ENCODE measurements at places on chromosomes 3 and 15.
A peak's percentile ranks its signal among the peaks of the same experiment; 100 is the strongest.

DNA sequence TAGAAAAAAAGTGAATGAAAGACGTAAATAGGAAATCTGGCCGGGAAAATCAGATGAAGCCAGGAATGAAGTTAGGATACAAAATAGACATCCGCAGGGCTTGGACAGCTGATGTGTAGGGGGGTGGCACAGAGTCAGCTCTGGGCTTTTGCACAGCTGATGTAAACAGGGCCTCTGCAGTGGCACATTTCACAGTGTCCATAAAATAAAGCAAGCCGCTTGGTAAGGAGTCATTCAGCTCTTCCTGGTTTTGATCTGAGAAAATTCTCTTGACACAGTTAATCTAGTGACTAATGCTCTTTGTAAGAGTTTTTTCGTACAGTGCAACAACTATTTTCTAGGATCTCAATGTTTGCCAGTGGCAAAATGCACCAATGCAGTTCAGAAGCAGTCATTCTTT, 153.3 kb downstream of the USP13 start:
- peaks cover 2% of the 10 kb centered on the region for H3K4me1 ChIP-seq
- peaks cover 1% of the 10 kb centered on the region for H3K27me3 ChIP-seq
- no peak overlapping the region for H3K4me3 ChIP-seq
- no peak for DNase-seq

DNA sequence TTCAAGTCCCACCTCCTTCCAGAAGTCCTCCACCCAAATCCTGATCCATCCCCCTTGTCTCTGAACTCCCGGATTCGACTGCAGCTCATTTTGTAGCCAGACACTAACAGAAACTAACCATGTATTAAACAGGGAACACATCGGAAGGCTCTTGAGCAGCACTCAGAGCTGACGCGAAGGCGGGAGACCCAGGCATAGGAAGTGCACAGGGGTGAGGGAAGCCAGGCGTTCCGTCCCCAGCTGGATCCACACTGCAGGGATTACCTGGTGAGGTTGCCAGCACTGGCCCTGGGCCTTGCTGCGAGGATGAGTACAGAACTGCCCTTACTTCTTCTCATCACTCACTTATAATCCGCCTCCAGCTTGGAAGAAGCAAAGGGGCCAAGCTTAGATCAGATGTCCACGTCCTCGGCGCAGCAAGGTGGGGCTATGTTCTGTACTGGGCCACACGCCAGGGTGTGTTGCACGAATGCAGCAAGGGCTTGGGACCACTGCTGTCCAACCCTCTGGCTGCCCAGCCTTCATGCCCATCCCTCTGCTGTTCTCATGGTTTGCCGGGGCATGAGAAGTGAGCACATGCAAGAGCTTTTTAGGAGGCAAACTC, 124.2 kb upstream of the SMAD3 start:
- DNase-seq: no peak
- H3K4me3 ChIP-seq: no peak overlapping the region
- no peaks in the 10 kb centered on the region for H3K4me1 ChIP-seq
- H3K27me3 ChIP-seq: no peaks in the 10 kb centered on the region

GRCh38 chr15:69167218-69167846, 6.9 kb downstream of the GLCE start:
- H3K4me3 ChIP-seq: no peak overlapping the region
- H3K27me3 ChIP-seq: no peaks in the 10 kb centered on the region
- H3K4me1 ChIP-seq: peaks cover 9% of the 10 kb centered on the region
- no peak for DNase-seq

- H3K27ac ChIP-seq: no peak overlapping the region
- H3K4me3 ChIP-seq: no peak overlapping the region
- DNase-seq: no peak
- no peaks in the 10 kb centered on the region for H3K4me1 ChIP-seq
- H3K27me3 ChIP-seq: peaks cover 3% of the 10 kb centered on the region
- H3K36me3 ChIP-seq: no peaks in the 10 kb centered on the region
Measured at GRCh38 chr15:93286446-93286845, 197.4 kb upstream of the RGMA start.

DNA sequence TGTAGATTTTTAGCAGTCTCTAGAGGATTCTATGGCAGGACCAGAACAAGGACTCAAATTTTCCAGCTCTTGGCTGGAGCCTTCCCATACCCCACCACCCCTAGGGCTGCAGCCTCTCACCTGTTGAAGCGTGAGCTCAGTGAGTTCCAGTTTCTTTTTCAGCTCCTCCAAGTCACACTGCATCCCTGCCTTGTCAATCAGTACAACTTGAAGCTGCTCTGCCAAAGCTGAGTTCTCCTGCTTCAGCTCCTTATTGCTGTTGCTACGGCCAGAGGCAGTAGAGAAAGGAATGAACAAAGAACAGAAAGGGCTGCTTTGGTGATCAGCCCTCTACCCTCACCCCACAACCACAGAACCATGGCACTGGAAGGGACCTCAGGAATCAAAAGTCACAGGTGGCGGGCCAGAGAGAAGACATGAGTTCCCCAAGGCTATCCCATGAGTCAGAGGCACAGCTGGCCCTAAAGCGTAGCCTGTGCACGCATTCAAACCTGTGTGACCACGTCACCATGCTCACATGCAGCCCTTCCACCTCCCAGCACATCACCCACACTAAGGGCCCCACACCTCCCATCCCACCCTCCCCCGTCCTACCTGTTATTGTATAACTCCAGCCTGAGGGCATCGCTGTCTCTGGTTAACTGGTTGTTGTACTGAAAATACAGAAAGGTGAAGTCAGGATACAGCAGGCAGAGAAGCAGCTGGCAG, 83.3 kb upstream of the C2CD4B start:
- H3K36me3 ChIP-seq: no peaks in the 10 kb centered on the region
- H3K27me3 ChIP-seq: peaks cover 15% of the 10 kb centered on the region
- no peak overlapping the region for H3K27ac ChIP-seq

DNA sequence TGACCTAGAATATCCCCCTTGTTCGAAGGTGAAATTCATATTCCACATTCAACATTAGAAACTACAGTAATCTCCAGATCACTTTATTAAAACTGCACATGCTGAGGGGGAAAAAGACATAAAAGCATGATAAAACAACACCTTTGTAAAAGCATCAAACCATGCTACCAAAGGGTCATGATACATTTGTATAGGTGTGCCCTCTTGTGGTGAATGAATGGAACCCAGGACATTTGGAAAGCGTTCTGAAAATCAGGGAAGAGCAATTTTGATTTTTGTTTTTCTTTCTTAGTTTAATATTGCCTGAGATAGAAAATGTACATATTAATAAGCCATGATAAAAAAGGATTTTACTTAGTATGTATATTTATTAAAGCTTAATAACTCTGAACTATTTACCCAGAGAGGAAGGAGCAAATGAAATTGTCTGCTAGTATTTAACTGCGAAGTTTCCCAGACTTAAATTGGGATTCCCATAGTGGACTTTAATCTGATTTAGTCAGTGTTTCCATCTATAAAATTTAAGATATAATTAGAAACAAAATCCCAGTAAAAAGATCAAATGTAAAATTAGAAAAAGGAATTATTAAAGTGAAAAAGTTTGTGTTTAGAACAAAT, 105.8 kb upstream of the ARL6 start:
- H3K4me3 ChIP-seq: no peak overlapping the region
- H3K4me1 ChIP-seq: no peaks in the 10 kb centered on the region
- H3K36me3 ChIP-seq: no peaks in the 10 kb centered on the region
- H3K27ac ChIP-seq: no peak overlapping the region
- no peak for DNase-seq

DNA sequence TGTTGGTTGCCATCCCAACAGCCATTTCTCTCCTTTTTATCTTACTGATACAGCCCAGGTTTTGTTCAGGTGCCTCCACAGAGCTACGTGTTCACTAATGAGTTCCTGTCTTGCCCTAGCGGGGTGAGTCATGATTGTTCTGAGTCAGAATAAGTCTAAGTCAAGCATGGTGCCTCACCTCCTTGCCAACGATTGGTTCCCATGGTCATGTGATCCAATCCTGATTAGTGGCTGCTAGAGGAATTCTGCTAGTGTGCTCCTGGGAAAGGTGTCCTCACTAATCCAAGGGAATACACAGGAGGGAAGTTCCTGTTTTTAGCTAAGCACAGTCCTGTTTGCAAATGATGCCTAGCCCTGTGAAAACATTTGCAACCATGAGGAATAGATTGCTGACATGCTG, 99.8 kb downstream of the NSUN3 start:
- H3K36me3 ChIP-seq: no peaks in the 10 kb centered on the region
- H3K27me3 ChIP-seq: no peaks in the 10 kb centered on the region
- no peaks in the 10 kb centered on the region for H3K4me1 ChIP-seq
- H3K4me3 ChIP-seq: no peak overlapping the region
- no peak overlapping the region for H3K27ac ChIP-seq

GRCh38 chr3:4850211-4850927, 128.9 kb upstream of the BHLHE40 start:
- peak overlapping the region; percentile 77 for H3K27ac ChIP-seq
- H3K36me3 ChIP-seq: peaks cover 5% of the 10 kb centered on the region
- H3K4me3 ChIP-seq: no peak overlapping the region
- H3K27me3 ChIP-seq: no peaks in the 10 kb centered on the region
- no peak for DNase-seq

DNA sequence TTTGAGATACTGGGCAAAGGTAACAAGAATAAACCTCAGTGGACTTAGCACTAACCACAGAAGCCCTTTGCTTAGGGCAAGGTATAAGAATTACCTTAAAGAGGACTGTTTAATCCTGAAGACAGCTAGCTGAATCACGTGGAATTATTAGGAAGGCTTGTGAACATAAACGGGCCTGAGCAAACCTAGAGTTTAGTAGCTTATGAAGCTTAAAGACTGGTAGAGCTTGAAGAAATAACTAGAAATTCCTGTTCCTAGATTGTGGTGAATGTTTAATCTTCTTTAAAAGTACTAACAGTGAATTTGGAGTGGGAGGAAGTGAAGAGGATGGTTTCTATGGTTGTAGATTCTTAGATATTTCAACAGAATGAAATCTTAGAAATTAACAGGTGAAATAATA, 428.9 kb upstream of the THRB start:
- no peaks in the 10 kb centered on the region for H3K27me3 ChIP-seq
- H3K36me3 ChIP-seq: no peaks in the 10 kb centered on the region
- H3K27ac ChIP-seq: no peak overlapping the region
- no peak for DNase-seq
- no peak overlapping the region for H3K4me3 ChIP-seq

DNA sequence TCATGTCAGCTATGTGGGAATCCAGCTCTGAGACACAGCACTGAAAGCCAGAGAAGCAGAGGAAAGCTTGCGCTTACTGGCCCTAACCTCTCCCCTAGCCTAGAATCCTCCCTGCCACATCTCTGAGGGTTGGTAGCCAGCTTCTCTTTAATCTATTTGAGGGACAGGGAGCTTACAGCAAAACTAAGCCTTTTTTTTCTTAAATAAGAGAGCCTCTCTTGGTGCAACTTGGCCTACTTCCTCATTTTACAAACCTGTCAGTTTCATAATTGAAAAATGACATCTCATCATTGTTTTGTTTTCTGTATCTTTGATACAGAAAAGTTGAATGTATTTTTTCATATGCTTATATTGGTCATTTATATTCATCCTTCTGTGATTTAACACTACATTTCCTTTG, 193.9 kb downstream of the ZNF621 start:
- H3K36me3 ChIP-seq: no peaks in the 10 kb centered on the region
- H3K27me3 ChIP-seq: no peaks in the 10 kb centered on the region
- DNase-seq: no peak
- peaks cover 33% of the 10 kb centered on the region for H3K4me1 ChIP-seq
- no peak overlapping the region for H3K4me3 ChIP-seq

GRCh38 chr15:26028086-26028740, 165.1 kb upstream of the ATP10A start:
- no peak overlapping the region for H3K27ac ChIP-seq
- no peaks in the 10 kb centered on the region for H3K36me3 ChIP-seq
- DNase-seq: no peak
- peaks cover 4% of the 10 kb centered on the region for H3K27me3 ChIP-seq
- no peaks in the 10 kb centered on the region for H3K4me1 ChIP-seq

GRCh38 chr15:47718497-47719437, 1.5 kb downstream of the SEMA6D start:
- no peak for DNase-seq
- H3K27ac ChIP-seq: no peak overlapping the region
- H3K4me3 ChIP-seq: no peak overlapping the region
- H3K4me1 ChIP-seq: peaks cover 6% of the 10 kb centered on the region
- peaks cover 2% of the 10 kb centered on the region for H3K36me3 ChIP-seq

DNA sequence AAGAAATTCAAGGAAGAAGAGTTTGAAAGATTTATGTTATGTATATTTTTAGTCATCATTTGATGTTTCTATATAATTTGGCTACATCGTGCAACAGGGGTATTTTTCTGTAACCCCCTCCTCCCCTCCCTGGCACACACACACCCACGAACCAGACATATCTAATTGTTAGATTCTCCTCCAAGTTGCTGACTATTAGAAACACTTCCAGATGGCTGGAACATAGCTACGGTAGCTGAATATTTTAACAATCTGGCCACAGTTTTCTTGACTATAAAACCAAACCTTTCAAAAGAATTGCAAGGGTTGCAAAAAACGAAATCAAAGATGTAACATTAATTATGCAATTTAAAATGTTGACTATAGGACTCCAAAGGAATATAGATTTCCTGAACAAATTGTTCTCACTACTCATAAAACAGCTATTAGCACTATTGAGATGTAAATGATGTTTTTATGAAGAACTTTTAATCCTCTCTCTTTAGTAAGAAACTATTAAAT, 154.4 kb downstream of the CHL1 start:
- no peak overlapping the region for H3K4me3 ChIP-seq
- no peaks in the 10 kb centered on the region for H3K36me3 ChIP-seq
- peaks cover 5% of the 10 kb centered on the region for H3K4me1 ChIP-seq
- no peak overlapping the region for H3K27ac ChIP-seq
- no peak for DNase-seq

GRCh38 chr15:85534031-85534430, 153.6 kb downstream of the AKAP13 start:
- no peaks in the 10 kb centered on the region for H3K27me3 ChIP-seq
- H3K4me3 ChIP-seq: peak overlapping the region; percentile 64
- DNase-seq: no peak

DNA sequence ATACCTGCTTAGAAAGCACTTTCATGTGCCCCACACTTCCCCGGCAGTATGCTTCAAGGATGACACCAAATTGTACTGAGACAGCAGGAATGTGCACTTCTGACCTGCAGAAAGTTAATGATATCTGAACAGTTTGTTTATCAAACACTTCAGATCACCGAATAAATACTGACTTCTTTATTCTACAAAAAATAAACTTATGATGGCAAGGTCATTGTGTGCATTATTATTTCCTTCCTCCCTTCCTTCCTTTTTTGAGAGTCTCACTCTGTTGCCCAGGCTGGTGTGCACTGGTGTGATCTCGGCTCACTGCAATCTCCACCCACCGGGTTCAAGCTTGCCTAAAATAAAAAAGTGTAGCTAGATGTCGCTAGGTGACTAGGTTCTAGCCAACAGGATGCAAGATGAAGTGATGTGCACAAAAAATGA, 80.3 kb downstream of the FAIM start:
- H3K36me3 ChIP-seq: peaks cover 11% of the 10 kb centered on the region
- no peak overlapping the region for H3K27ac ChIP-seq
- no peaks in the 10 kb centered on the region for H3K27me3 ChIP-seq
- H3K4me3 ChIP-seq: no peak overlapping the region
- peaks cover 13% of the 10 kb centered on the region for H3K4me1 ChIP-seq
